ENCODE measurements at places on chromosomes 12 and 14.

- no peak for DNase-seq
Measured at GRCh38 chr12:29537298-29537697, 39.8 kb upstream of the OVCH1 start.

DNA sequence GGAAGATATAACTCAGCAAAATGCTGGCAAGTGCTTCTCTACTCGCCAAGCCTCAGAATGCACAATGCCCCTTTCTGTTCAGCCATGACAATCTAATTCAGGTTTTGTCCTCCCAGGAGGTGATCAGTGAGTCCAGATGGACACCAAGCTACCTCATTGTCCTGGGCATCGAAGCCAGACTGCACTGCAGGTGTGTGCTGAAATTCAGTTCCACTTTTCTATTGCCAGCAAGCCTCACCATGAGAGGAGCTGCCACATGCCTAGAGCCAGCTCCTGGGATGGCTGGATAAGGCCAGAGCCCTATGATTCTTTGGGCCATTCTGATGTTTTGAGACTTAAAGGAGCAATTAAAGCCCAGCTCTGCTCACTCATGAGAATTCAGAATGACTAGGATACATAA, 186.7 kb downstream of the GRIN2B start:
- DNase-seq = no peak

GRCh38 chr14:95475540-95476240, 40.8 kb downstream of the SYNE3 start:
- no peak for DNase-seq

DNA sequence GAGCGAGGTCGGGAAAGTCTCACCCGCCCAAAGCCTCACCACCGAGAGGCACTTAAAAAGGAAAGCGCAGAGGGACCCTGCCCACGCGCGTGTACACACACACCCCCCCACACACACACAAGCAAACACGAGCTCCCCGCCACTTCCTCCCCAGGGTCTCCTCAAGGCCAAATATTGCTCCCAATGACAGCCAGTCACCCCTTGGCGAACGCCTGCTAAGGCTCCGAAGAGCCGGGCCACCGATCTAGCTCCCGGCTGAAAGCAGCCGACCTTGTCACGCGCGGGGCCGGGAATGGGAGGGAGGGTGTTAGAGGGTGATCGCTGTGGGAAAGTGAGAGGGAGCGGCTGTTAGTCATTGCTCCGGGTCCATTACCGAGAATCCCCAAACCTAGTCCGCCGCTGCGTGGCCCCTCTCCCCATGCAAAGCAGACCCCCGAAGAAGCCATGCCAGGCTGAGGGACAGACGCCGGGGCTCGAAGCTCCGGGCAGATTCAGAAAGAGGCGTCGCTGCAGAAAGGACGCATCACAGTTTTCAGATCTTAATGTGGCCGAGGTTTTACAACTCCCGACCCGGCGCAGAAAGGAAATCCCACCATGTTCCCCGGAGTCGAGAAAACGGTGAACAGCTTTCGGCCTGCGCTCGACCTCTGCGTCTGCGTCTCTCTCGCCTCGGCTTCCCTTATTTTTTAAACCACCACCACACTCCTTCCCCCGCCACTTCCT, 2.6 kb downstream of the BMP4 start:
- DNase-seq = no peak

DNA sequence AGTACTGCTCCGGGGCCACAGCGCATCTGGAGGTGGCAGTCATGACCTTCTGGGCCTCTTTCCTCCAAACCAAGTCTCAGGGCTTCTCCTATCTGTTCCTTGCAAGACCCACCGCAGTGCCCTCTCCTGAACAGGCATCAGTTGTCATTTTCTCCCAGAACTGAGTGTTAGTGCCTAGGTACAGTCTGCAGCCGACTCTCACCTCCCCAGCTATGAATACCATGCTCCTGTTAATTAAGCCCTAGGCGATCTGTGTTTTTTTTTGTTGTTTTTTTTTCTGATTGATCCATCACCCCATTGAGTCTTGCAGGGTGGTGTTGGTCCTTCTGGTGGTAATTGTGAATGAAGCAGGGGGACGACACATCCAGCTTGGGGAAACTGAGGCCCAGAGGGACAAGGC, 47.5 kb upstream of the DLK1 start:
- no peak for DNase-seq

GRCh38 chr14:68749487-68750475, 43.1 kb downstream of the ZFP36L1 start:
- DNase-seq = no peak

- DNase-seq = no peak
Measured at GRCh38 chr12:62211510-62211909, 48.7 kb upstream of the USP15 start.

- DNase-seq = no peak
Measured at GRCh38 chr12:58082996-58083395, 141.6 kb downstream of the ATP23 start.

DNA sequence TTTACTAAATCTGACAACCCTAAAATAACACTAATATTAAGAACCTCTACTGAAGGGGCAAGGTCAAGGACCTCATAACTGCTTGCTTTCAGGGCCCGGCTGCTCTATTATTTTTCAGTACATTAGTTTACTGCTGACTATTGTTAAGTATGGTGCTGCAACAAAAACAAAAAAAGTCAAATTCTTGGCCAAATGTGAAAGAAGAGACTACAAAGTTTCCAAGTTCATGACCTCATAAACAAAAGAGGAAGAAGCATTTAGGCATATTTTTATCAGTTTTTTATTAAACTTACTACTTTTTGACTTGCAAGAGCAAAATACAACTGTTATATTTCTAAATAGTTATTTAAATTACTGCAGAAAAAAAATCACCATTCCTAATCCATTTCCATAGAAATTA, 109.8 kb upstream of the GPHB5 start:
- DNase-seq = no peak

- DNase-seq = no peak
Measured at GRCh38 chr14:104293231-104293841, 154.9 kb downstream of the KIF26A start.

- no peak for DNase-seq
Measured at GRCh38 chr14:99516156-99516870, 35.1 kb downstream of the CCNK start.

DNA sequence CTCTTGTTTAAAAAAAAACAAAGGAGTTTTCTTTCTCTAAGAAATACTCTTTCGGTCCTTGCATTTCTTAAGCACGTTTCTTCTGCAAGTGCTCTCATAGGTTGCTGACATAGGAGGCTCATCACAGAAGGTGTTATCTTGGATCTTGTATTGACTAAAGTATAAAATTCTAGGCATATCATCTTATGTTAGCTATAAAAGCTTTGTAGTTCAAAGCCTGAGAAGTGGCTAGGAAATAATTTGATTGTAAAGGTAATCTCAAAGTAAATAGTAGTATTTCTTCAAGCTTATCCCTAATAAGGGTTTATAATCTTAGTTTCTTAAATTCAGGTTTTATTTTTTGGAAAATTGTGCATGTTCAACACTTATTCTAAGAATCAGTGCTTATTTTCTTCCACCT, 778.9 kb downstream of the TMTC2 start:
- DNase-seq = no peak

- DNase-seq = no peak
Measured at GRCh38 chr12:59938190-59938962, 342.5 kb downstream of the SLC16A7 start.

DNA sequence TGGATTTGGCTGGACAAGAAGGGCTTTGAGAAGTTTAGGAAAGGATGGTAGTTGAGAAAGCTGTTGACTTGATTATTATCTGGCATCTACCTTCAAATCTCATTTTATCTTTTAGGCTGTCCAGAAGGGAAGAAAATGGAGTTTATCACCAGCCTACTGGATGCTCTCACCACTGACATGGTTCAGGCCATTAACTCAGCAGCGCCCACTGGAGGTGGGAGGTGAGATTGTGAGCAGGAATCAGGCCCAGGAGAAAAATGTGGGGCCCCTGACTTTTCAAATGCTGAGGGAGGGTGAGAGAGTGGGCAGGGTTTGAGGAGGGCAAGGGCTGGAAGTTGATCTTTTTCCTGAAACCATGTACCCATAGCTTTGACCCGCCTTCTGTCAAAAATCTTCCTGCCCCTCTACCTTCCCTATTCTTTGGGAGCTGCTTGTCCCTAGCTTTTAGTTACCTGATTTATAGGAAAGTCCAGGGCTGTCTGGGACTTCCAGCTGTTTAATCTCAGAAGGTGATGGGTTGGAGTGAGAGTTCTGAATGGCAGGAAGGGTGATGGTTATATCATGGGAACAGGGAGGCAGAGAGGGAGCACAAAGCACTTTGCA, 134.2 kb downstream of the SMOC1 start:
- DNase-seq = no peak

GRCh38 chr12:98741196-98741555, 96.1 kb downstream of the APAF1 start:
- DNase-seq = no peak

GRCh38 chr14:22388669-22389595, 200.1 kb downstream of the DAD1 start:
- DNase-seq = no peak

DNA sequence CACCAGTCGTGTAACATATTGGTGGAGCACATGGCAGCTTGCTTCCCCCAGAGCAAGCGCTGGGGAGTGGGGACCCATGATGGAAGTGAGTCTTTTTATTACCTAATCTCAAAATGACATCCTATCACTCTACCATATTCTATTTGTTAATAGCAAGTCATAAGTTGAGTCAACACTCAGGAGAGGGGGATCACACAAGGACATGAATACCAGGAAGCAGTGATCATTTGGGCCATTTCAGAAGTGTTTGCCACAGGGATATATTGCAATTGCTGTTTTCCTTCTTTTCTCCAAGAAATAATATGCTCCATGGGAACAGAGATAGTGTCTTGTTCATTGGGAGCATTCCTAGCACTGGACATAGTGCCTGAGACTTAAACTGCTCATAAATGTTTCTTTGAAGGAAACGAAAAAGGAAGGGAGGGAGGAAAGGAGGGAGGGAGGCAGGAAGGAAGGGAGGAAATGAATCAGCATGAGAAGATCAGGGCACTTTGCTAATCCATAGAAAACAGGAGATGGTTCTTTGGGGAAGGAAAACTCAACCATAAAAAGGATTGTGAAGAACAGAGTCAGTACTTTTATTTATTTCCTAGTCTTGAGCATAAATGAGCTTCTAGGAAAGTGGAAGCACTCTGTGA, 39.2 kb upstream of the EEA1 start:
- no peak for DNase-seq

DNA sequence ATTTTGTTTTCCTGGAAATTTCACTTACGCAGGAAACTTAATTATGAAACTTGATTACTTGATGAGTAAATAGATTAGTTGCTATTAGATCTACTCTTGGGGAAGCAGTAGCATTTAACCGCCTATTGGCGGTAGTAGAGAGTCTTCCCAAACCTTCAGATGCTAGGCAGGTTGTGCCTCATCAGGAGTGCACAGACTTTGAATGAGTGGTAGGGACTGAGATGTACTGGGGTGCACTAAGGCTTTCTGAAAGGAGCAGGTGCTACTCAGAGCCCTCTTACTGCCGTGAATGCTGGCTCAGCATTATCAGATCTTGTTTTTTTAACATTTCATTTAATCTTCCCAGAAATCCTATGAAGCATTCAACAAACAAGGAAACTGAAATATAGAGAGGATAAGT, 7.7 kb downstream of the GATC start:
- no peak for DNase-seq

DNA sequence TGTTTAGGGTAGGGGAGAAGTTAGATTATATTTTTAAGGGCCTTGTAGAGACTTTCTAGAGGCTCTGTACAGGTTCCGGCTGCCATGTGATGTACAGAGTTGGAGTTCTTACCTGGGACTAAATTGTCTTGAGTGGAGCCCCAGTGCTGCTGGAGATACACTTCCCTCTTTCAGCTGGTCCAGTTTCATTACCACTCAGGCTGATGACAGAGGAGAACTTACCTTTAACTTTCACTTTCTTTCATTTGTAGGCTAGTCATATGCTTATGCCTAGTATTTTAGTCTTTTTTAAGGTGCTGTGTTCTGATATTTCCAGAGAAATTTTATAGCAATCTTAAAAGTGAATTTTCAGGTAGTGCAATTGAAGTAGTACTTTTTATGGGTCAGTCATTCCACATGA, 117.3 kb downstream of the ERC1 start:
- DNase-seq = no peak

DNA sequence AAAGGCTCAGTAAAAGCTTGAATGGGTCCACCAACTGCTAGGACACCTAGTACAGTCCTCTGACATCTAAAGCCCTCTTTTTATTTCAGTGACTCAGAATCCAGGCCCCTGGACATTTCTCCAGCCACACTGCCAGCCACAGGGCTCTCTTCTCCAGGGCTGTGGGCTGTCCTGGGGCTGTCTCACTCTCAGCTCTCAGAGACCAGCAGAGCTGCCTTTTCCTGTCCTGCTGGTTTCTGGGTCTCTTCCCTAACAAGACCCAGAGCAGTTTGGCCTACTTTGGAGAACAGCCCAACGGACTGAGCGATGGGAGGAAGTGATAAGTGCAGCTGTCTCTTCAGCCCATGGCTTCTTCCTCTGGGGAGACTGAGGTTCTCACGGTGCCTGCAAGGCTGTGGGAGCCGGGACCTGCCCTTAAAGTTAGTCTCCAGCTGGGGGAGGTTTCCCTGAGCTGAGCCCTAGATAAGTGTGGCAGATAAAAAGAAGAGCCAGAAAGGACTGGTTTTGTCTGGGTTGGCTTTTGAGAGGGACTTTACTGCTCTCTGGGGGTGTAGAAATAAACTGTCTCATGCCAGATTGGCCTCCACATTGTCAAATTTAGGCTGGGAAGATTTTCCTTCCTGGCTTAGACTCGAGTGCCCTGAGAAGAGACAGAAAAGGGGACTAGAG, 979.8 kb downstream of the VRK1 start:
- no peak for DNase-seq

DNA sequence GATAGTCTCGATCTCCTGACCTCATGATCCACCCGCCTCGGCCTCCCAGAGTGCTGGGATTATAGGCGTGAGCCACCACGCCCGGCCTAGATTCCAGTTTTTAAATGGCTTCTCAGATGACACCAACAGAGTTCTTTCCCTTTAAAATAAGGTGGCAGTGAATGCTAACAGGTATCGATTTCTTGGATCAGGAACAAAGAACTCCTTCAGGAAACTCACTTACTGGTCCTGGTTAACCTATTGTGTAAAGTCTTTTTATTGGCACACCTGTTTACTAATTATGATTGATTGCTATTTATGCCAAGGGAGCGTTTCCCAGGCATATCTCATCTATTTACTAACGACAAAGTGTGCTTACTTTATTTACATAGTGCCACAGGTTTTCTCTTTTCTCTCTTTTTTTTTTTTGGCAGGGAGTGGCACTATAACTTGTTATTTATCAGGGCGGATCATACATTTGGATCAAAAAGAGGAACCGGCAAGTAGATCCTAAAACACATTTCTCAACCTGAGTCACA, 89.7 kb downstream of the GLT1D1 start:
- peak; percentile 39 for DNase-seq
